Upper lobe of right lung (tissue), 1 donor: ENCODE measurements at places on chromosomes 4 and X.

- no peak for DNase-seq
Measured at GRCh38 chr4:108109997-108110416, 58.7 kb downstream of the LEF1 start.

- no peak for DNase-seq
Measured at GRCh38 chrX:27439771-27440170, 23.4 kb downstream of the PPP4R3C start.

DNA sequence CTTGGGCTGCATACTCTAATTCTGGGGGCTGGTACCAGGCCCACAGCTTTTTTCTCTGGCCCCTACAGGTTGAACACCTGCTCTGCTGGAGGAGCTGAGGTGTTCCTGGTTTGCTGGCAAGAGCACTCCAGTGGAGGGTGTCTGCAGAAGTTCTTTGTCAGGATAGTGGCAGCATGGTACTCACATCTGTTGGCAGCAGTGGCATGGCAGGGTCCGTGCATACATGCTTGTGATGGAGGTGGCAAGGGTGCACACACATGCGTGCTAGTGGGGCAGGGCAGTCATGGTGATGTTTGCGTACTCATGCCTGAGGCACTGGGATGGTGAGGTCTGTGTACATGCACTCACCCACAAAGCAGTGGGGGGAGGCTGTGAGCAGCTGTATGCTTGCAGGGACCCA lies 235.5 kb upstream of the KLF8 start:
- DNase-seq: no peak

GRCh38 chr4:154364066-154364845 lies 127.3 kb downstream of the DCHS2 start:
- DNase-seq: no peak

- DNase-seq: no peak
Measured at GRCh38 chr4:141711211-141711610, 74.8 kb downstream of the IL15 start.
